ENCODE measurements at places on chromosomes 2 and 18. TPM values are rescaled to one million over a fixed set of nuclear protein-coding genes. Genes with fewer than 3 reads are reported as not detected.

DNA sequence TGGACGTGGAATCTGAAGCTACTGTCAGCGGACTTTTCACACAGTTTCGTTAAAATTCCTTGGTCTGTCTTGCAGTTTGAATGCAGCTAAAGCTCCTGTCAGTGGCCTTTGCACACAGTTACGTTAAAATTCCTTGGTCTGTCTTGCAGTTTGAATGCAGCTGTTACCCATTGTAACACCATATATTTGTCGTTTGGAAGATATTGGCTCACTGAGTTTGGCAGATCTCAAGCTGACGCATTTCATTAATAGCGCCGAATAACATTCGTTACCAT lies 1.0 kb downstream of the LIMS1 start:
- peak; percentile 31 for DNase-seq

The PROM2 gene
- total RNA-seq = 2.9 TPM

DNA sequence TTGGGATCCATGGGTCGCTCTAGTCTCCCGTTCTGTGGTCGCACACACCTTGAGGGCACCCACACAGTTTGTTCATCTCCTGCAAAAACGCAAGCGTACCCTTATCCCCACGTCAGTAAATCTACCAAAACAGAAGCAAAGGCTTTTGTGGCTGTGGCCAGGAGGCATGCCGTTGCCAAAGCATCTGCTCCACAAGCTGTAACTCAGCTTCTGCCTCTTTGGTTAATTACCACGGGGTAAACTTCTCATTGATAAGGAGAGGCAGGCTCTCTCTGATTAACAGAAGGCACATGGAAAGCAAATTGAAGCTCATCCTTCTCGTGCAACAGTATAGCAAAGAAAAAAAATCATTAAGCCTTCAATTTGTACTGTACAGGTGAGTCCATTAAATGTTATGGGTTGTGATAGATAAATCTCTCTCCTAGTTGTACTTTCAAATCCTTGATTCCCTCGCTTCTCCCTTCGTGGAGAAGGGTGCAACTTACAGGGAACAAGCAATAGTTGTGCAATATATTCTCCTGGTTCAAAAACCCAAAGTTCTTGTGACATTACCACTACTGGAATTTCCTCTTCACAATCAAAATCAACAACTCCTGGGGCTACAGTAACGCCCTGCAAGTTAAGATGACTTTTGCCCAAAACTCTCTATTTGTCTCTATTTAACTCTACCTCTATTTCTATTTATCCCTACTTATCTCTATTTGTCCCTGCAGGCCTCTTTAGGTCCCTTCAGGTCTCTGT lies 10.3 kb downstream of the PECR start:
- DNase-seq = no peak

- DNase-seq = peak; percentile 59
Observed at GRCh38 chr18:404061-404636, 96.4 kb downstream of the COLEC12 start.

The ICA1L gene
- total RNA-seq = 1.1 TPM

- no peak for DNase-seq
Observed at GRCh38 chr2:205500951-205501350, 181.3 kb upstream of the NRP2 start.

GRCh38 chr18:22155584-22155983 lies 13.8 kb upstream of the GATA6 start:
- DNase-seq = no peak

The INHBB gene
- 0.94 TPM for total RNA-seq

The ANKAR gene
- total RNA-seq = 2.2 TPM

GRCh38 chr2:25473131-25473530 lies 131.4 kb upstream of the DNMT3A start:
- no peak for DNase-seq

The AQP12B gene
- not detected for total RNA-seq

DNA sequence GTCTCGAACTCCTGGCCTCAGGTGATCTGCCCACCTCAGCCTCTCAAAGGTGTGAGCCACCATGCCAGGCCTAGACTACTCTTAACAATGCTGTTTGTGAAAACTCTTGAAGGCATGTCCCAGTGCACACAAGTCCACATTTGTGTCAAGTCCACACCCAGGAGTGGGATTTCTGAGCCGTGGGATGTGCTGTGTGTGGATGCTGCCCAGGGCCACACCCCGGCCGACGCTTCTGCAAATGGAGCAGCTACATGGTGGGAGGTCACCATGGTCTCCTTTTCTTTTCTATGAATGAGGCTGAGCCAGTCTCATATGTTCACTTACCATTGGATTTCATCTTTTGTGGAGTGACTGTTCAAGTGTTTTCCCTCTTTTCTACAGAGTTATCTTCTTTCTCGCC lies 15.8 kb downstream of the SNED1 start:
- DNase-seq = no peak

The ACTG2 gene
- total RNA-seq = 0.89 TPM

- no peak for DNase-seq
Observed at GRCh38 chr2:71685073-71685848, 231.9 kb downstream of the DYSF start.

DNA sequence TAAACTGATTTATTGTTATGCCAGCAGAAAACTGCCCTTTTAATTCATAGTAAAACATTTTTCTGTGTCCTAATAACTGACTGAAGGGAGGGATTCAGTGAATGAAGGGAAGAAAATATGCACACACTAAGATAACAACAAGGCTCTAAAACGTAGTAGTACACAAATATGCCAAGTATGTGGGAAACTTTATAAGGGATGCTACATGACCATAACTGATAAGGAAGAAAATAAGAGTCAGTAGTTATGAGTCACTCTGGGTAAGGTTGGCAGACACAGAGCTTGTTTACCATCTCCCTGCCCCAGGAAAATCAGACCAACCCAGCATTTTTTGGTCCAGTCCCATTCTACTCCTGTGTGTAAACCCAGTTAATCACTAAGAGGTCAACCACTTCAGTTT lies 124.2 kb downstream of the RPRM start:
- DNase-seq = peak; percentile 12

- no peak for DNase-seq
Observed at GRCh38 chr2:195659114-195659513, 2.1 kb downstream of the SLC39A10 start.

- peak; percentile 35 for DNase-seq
Observed at GRCh38 chr2:100832885-100833284, 12.9 kb downstream of the NPAS2 start.

GRCh38 chr2:158663796-158664195 lies 131.3 kb upstream of the DAPL1 start:
- no peak for DNase-seq

DNA sequence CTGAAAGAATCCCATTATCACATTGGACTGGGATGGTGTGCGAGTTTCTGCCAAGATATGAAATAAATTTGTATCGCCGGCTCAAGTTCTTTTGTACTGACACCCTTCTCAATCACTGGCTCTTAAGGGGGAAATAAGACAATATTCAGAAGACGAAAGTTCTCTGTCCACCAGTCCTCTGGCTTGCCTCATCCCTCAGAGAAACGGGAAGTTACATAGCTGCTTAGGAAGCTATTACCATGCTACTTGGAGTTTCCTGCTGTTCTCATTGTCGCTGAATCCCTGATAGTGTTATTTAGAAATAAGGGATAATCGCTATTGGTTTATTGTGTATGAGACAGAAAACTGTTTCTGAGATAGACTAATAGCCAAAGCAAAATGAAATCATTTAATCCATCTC lies 205.0 kb upstream of the ZNF521 start:
- no peak for DNase-seq

DNA sequence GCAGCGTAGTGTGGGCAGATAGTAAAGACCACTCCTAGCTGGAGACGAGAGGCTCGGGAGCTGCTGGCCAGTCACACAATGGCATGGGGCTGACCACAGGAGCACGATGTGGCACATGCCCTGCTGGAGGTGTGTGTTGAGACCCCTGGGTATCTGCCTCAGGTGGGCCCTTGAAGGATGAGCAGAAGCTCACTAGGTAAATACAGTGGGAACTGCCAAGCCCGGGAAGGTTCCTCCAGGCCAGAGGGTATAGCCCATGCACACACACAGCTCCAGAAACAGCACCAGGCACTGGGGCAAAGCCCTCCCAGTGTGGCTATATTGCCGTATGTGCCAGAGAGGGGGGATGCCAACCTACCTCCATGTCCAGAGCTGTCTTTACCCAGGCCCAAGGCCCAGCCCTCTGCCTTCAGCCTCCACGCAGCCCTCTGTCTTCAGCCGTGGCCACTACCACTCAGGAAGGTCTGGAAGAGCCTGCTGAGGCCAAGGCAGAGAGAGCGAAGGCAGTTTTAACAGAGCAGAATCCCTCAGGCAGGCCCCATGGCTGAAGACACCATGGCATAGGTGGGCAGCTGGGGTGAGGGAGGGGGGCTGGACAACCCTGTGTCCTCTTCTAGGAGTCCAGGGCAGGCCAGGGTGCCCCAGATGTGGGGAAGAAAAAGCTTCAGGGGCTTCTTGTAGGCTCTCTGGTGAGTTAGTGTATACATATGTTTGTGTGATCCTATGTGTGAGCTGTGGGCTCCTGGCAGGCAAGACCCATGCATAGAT lies 7.0 kb upstream of the ARID5A start:
- DNase-seq = no peak

The SANBR gene
- total RNA-seq = 10.6 TPM

DNA sequence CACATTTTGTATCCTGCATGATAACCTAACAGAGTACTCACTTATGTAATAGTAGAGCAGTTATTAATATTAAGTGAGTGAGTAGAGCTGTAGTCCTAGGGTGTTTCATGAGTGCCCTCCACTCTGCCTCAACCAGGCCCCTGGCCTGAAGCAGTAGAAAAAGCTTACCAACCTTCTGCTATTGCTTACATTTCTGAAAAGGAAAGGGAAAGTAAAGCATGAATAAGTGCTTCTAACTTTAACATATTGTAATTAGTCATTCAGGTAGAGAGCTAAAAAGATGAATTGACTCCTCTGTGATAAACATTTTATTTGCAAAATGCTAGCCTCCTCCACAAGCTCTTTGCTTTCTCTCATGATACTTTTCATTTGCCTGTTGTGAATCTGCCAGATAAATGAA lies 94.7 kb upstream of the RPE start:
- no peak for DNase-seq

The UGT1A5 gene
- not detected for total RNA-seq

The RFTN2 gene
- 0.10 TPM for total RNA-seq

The SOS1 gene
- 6.8 TPM for total RNA-seq

DNA sequence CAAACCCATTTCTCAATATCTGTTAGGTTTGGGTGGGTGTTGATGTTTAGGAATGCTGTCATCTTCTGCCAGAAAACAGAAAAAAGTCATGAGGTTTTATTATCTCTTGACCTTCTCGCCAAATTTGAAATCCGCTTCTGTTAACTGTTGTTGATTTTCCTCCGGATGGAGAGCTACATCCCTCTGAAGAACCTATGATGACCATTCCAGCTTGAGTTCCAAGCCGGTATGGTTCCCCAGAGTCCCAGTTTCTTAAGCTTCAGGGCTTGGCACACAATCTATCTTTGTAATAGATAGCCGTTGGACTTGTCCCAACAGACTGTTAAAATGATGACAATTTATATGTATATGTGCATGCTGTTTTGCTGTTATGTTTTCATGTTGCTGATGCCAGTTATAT lies 1201.0 kb downstream of the LRP1B start:
- no peak for DNase-seq
